ENCODE measurements at places on chromosomes 3 and 15.

DNA sequence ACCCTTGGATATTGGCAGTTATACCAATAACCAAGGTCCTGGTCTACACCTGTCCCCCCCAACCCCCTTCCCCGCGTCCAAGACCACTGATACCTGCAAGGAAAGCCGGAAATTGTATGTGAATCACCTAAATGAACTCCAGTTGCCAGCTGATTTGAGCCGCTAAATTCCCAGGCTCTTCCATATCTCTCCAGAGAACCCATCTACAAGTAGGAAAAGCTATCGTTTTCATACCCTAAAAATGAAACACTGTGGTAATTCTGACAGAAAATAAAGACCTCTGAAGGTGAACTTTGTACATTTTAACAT lies 114.2 kb upstream of the ICE2 start:
- DNase-seq = no peak

DNA sequence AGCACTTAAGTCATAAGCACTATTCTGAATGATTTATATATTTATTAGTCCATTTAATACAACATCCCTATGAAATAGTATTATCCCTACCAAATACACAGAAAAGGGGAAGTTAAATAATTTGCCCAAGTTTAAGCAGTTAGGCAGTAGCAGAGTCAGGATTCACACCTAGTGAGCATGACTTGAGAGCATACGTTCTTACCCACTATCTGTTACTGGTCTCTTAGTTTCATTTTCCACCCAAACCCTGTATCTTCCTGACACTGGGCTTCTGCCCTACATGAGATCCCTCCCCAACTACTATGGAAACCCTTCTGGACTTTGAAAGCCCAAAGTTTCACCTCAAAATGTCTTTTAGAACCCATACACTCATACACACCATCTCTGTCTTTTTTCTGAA lies 4.4 kb upstream of the ATOSA start:
- DNase-seq = no peak

GRCh38 chr3:196894557-196895295 lies 27.0 kb downstream of the SENP5 start:
- no peak for DNase-seq

GRCh38 chr15:71752128-71752527 lies 58.2 kb upstream of the NR2E3 start:
- DNase-seq = no peak

DNA sequence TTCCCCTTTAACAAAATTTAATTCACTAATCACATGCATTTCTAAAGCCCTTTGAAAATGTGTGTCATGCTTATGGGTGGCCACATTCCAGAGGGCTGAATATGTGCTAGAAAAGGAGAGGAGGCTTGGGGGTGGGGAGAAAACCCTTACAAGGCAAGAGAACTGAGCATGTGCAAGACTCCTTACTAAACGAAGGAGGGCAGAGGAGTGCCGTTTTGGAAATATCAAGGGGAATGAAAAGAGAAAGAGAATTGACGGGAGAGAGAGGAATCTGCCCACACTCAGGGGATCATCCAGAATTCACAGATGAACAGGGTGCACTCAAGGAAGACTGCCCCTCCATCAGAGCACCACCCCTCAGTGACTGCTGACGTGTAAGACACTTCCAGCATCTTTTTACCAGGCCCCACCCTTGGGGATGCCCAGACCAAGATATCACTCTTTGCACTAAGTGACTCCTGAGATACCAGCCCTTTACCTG lies 37.9 kb upstream of the TSC22D2 start:
- peak; percentile 89 for DNase-seq

- DNase-seq = no peak
Observed at GRCh38 chr3:128188956-128189355, 35.7 kb downstream of the EEFSEC start.

DNA sequence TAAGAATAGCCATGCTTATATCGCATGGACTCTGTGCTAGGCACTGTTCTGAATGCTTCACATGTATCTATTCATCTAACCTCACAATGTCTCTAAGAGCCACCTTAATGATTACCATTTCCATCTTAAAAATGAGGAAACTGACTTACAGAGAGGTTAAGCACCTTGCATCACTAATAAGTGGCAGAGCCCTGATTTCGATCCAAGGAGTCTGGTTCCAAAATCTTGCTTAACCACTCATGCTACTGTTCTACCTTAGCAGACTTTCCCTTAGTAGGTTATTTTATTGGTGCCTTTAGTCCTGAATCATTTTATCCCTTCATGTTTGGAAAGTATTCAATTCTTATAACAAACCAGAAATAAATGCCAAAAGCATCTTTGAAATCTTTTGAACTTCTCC lies 89.2 kb upstream of the DCBLD2 start:
- no peak for DNase-seq

- no peak for DNase-seq
Observed at GRCh38 chr3:129106866-129107565, 14.6 kb downstream of the RAB43 start.

DNA sequence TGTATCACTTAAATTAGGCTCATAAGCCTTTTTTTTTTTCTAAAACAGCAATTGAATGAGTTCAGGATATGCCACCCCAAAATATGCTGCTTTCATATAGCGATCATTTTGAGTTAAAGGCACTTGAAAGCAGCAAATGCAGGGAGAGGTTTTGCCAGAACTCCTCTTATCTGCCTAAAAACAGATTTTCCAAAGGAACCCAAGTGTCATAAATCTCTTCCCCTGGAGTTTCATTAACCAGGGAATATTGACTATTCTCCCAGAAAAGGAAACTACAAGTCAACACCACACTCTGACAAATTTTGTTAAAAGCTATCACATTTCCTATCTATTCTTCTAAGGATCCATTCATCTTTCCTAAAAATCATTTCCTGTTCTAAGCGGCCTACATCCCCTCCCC lies 11.3 kb downstream of the DNAAF4 start:
- no peak for DNase-seq

GRCh38 chr15:68599560-68600071 lies 20.8 kb downstream of the CORO2B start:
- DNase-seq = no peak

DNA sequence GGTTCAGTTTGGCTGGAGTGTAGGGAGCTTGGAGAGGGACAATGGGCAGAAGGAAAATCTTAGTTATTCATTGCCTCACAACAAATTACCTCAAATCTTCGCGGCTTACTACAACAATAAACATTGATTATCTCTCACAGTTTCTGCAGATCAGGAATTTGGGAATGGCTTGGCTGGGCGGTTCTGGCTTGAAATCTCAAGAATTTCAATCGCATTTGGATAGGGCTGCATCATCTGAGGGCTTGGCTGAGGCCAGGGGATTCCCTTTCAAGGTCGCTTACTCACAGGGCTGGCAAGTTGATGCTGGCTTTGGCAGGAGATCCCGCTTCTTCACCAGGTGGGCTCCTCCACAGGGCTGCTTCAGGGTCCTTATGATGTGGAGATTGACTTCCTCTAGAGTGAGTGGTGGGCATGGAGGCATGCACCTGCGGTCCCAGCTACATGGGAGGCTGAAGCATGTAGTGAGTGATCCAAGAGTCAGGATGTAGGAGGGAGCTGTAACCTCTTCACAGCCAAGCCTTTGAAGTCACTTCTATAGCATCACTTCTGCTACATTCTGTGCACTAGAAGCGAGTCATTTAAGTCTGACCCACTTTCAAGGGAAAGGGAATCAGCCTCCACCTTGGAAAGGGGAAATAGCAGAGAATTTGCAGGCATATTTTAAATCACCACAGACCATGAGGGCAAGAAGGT lies 63.1 kb downstream of the CDC25A start:
- no peak for DNase-seq

GRCh38 chr3:79310016-79310415 lies 457.8 kb downstream of the ROBO1 start:
- no peak for DNase-seq

DNA sequence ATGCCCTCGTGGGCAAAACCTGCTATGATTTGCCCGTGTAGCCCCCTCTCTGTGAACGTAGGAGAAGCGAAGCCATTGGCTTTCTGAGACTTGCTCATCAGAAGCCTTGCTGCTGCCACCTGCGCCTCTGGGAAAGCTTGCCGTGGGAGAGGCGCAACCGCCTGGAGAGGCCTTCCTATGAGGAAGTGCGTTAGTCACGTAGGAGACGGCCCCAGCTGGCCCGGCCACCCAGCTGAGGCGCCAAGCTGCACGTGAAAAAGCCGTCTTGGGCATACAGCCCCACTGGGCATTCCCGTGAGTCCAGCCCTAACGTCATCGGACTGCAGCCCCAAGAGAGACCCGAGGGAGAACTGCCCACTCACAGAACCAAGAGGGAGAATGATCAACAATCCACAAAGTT lies 49.1 kb upstream of the TJP1 start:
- DNase-seq = no peak

- peak; percentile 64 for DNase-seq
Observed at GRCh38 chr3:177554895-177555759, 357.8 kb upstream of the TBL1XR1 start.

- no peak for DNase-seq
Observed at GRCh38 chr15:27223179-27223578, 252.2 kb downstream of the GABRG3 start.

DNA sequence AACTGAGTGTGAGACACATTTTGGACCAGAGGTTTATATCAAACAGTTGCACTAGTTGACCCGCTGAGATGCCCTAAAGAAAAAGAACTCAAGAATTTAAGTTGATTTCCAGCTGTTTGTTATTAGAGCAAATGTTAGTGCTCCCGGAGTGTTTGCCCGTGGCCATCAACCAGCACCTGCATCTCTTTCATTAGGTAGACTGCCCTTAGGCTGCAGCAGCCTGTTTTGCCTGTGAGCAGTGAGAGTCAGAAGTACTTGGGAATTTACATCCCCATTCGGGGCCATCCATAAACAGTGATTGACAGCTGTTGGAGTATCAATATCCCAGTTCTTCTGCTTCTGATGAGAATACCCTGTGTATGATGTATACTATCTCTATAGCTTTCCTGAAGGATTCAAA lies 492.6 kb downstream of the RBMS3 start:
- no peak for DNase-seq

GRCh38 chr3:158532099-158532734 lies 38.8 kb upstream of the MLF1 start:
- DNase-seq = peak; percentile 53

DNA sequence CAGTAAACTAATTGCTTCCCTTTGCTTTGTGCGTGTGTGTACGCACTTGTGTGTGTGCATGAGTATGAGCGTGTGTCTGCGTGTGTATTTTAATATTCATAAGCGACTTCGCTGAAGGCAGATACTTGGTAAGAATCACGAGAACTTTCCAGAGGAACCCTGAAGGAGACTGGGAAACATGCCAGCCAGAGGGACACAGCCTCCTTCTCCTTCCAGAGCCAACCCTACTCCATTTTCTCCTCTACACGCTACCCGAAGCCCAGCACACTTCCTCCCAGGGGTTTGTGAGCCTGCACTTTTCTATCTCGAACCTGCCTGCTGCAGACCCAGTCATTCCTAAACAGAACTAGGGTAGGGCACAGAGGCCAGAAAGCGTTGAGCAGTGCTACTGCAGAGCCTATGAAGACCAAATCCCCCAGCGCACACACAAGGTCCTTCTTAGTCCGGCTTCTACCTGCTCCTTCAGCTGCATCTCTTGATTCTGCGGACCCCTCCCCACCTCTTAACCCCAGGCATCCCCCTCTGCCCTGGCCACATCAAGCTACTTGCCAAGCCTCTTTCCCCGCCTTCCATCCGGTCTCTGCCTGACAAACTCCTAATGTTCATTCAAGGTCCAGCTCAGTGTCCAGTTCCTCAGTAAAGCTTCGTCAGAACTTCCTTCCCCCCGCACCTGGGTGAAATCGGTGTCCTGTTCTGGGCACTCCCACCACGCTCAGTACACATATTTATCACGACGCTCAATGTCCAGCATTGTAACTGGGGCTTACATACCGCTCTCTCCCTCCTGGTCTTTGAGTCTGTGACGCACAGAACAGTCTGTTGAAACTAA lies 191.8 kb downstream of the FAM43A start:
- DNase-seq = no peak

DNA sequence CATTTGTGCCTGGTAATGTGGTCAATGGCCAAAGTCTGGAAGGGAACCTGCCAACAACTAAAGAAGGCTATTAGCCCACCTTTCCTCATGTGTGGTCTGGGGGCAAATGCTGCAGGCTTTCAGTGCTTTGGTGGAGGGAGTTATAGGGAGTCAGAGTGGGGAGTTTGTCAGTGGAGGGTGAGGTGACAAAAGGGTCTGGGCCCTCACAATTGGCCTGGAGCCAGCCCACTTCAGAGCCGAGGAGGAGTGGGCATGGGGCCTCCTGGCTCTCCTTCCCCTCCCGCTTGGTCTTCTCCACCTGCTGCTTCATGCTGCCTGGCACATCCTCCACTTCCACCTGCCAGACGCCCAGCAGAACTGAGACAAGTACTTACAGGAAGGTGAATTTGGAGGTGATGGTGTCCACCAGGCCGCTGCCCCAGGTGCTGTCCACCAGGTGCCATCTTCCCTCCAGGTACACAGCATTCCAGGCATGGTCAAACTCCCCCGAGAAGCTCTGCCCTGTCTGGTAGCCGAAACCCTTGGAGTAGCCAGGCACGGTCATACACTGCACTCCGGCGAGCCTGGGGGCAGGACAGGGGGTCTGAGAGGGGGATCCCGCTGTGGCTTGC lies 40.9 kb downstream of the KY start:
- DNase-seq = no peak

GRCh38 chr3:30040126-30040525 lies 566.3 kb upstream of the TGFBR2 start:
- DNase-seq = no peak

DNA sequence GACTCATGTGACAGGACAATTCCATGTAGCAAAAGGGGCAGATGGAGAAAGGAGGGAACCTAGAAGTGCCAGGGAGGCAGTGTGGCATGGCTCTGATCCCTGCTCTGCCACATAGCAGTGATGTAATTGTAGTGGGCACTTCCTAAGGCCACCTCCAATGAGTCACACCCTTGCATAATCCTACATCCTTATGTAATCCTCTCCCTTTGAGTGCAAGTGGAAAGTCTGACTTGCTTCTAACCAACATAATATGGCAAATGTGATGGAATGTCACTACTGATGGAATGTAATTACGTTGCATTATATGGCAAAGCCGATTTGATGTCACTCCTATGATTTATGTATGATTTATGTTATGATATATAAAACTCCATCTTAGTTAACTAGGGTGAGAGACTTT lies 72.9 kb upstream of the ATP2C1 start:
- DNase-seq = peak; percentile 63
